NCI-H1105 treated with DMSO at 0.1 percent for 48 hours (cell line): ENCODE measurements at places on chromosomes 5 and 9.

DNA sequence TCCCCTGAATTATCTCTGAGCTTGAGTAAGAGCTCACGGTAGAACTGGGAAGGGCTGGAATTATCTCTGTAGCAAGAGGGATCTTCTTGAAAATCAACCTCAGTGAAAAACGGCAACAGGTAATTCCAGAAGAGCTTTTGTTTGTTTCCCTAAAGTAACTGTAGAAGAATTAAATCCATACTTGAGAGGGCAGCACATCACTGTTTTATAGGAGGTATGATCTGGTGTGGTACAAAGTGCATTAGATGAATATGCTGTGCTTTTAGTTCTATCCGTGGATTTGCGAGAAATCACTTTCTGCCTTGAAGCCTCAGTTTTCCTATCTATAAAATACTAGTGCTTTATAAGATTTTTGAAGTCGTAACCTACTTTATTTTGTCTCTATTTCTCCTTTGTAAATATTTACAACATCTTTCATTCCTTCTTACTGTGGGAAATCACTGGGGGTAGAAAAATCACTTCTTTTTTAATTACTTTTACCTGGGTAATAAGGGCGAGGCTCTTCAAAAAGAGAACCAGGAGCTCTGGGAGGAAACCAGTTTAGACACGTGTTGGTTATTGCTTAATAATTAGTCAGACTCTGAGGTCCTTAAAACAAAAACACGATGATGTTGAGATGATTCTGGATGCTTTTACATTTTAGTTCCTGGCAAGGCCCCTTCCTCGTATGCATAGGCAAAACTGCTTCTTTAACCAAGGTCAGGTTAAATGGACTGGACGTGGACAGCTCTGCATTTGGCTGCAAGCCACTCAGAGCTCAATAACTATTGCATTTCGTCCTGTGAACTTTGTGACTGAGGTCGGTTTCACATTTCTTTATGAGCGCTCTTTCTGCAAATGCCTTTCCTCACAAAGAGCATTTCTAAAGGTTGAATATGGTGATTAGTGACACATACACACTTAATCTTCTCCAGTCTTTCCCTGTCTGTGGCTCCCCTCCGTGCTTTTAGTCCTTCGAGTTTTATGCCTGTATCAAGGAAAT lies 376.1 kb downstream of the BRINP1 start:
- DNase-seq: no peak

GRCh38 chr9:96738147-96739027 lies 39.5 kb downstream of the ZNF510 start:
- DNase-seq: no peak

GRCh38 chr5:41670854-41671479 lies 160.6 kb upstream of the PLCXD3 start:
- DNase-seq: no peak

DNA sequence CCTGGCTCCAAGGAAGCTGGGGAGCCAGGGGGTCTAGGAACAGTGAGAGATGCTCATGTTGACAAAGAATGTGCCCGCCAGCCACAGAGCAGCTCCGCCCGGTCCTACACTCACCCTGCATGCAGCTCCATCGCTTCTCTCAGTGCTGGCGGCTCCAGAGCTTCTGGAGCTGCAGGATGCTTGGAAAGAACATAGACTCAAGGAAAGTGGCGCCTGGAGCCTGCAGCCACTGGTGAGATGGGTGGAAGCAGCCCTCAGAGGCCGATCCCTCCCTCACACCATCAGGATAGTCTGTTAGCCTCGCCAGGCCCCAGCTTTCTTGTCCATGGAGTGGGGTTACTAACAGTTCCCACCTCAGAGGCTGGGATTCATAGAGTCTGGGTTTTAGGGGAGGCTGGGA lies 26.4 kb upstream of the SLC6A19 start:
- no peak for DNase-seq

DNA sequence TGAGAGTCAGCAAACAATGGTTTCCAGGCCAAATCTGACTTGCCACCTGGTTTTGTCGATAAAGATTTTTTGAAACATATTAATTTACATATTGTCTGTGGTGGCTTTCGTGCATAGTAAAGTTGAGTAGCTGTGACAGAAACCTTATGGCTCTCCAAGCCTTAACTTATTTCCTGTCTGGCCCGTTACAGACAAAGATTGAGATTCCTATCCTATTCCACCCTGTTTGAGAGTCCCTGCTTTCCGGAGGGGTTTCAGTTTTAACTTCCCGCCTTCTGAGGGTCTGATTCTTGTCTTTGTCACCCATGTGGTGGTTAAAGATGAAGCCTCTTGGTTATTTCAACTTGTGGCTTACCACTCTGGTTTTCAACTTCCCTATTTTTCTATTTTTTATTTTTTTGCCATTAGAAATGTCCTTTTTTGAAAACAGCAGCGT lies 11.4 kb downstream of the OTULIN start:
- no peak for DNase-seq

DNA sequence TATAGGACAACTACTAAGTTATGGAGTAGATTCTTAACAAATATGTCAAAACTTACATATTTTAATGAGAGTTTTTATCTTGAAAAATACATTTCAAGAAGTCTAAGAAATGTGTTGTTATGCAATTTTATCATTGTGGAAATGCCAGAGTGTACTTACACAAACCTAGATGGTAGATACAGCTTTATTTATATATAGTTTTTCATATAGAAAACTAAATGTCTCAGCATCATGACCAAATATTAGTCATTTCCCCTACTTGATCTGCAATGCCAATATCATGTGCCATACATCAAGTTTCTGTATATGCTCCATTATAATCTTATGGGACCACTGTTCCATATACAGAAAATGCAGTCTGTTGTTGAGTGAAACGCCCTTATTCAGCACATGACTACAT lies 28.7 kb downstream of the CAST start:
- no peak for DNase-seq

- no peak for DNase-seq
These were observed 2.6 kb downstream of the GLIS3 start for GRCh38 chr9:4297151-4297785.

- no peak for DNase-seq
These were observed 1.2 kb downstream of the TENT4A start for GRCh38 chr5:6714226-6715041.

DNA sequence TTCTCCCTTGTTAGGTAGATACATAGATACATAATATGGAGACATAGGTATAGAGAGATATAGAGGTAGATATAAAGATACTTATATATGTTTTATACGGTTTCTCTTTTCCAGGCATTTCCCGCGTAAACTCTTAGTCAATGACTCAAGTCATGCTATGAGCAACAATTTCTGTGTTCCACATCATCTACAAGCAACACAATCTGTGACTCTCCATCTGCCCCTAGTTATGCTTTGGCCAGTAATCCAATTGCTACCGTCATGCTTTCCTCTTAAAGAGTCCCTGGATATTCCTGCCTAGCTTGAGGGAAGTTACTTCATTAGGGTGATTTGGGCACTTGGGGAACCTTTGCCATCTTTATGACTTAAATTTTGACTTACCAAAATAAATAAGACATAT lies 129.0 kb upstream of the ADAMTS16 start:
- DNase-seq: no peak

GRCh38 chr5:126658561-126658960 lies 57.8 kb downstream of the PHAX start:
- no peak for DNase-seq

DNA sequence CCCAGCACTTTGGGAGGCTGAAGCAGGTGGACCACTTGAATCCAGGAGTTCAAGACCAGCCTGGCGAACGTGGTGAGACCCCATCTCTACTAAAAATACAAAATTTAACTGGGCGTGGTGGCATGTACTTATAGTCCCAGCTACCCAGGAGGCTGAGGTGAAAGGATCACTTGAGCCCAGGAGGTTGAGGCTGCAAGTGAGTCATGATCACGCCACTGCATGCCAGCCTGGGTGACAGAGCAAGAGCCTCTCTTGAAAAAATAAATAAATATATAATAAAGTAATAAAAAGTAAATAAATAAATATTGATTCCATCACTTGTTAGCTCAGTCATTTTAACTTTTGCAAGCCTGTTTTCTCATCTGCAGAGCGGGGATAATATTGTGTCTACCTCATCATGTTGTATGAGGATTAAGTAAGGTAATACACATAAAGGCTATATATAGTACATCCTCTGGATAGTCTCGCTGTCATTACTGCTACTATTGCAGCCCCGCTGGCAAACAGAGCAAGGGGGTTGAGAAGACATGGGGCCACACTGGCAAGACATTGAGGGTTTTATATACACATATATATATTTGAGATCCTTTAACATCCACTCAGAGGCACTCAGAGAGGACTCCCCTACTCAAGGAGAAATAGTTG lies 210.9 kb downstream of the C9orf152 start:
- no peak for DNase-seq

DNA sequence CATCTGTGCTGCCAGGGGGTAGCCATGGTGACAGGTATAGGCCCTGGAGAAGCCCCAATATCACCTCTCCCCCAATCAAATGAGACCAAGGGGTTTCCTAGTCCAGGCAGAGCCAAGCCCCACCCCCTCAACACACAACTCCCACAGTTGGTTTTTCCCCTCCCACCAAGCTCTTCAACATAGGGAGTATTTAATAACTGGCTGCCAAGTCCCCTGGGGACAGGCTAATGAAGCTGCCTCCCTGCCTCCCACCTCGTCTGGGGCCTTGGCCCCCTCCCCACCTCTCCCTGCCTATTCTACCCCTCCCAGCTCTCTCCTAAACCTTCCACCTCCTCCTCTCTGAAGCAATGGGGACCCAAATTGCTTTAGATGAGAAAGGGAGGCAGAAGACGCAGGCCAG lies 23.4 kb downstream of the CPLX2 start:
- no peak for DNase-seq
